ENCODE measurements at places on chromosomes 4 and X.

- no peak for DNase-seq
Observed at GRCh38 chr4:53764761-53765490, 173.6 kb upstream of the LNX1 start.

GRCh38 chr4:71113294-71113693 lies 119.8 kb downstream of the DCK start:
- DNase-seq: no peak

GRCh38 chr4:54863571-54864255 lies 206.0 kb downstream of the KIT start:
- no peak for DNase-seq

GRCh38 chr4:183858011-183858615 lies 47.0 kb upstream of the STOX2 start:
- DNase-seq: no peak

GRCh38 chr4:54800831-54801530 lies 143.2 kb downstream of the KIT start:
- no peak for DNase-seq

- DNase-seq: no peak
Observed at GRCh38 chrX:136754651-136755050, 26.1 kb downstream of the ARHGEF6 start.

DNA sequence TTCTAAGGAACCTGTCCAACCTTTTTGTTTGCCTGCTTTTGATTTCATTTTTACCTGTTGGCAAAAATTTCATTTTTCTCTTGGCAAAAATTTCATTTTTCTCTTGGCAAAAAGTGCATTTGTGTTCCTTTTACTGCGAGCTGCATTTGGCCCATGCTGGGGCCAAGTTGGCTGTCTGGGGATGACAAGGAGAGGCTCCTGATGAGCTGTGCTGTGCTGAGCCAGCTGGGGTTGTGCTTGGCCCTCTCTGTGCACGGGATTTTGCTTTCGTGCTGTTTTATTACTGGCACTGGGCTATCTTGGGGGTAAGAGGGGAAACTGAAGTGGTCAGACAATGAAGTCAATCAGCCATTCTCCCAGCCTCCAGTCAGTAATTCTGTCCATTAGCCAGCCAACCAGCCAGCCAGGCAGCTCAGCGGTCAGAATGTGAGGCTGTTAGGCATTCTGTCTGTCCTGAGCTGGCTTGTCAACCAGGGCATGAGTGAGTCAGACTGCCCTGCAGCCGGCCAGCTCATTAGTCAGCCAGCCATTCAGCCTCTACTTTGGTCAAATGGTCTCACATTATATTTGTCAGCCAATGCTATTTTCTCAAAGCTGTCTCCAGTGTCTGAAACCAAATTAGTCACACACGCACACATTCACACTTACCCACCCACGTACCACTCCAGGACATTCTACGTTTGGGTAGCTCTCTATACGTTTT lies 56.9 kb upstream of the PRPS1 start:
- peak; percentile 86 for DNase-seq

- no peak for DNase-seq
Observed at GRCh38 chr4:122728856-122729255, 3.6 kb upstream of the BBS12 start.

- no peak for DNase-seq
Observed at GRCh38 chrX:132750331-132751062, 207.9 kb downstream of the HS6ST2 start.

- peak; percentile 13 for DNase-seq
Observed at GRCh38 chr4:4502694-4503311, 39.0 kb downstream of the STX18 start.

DNA sequence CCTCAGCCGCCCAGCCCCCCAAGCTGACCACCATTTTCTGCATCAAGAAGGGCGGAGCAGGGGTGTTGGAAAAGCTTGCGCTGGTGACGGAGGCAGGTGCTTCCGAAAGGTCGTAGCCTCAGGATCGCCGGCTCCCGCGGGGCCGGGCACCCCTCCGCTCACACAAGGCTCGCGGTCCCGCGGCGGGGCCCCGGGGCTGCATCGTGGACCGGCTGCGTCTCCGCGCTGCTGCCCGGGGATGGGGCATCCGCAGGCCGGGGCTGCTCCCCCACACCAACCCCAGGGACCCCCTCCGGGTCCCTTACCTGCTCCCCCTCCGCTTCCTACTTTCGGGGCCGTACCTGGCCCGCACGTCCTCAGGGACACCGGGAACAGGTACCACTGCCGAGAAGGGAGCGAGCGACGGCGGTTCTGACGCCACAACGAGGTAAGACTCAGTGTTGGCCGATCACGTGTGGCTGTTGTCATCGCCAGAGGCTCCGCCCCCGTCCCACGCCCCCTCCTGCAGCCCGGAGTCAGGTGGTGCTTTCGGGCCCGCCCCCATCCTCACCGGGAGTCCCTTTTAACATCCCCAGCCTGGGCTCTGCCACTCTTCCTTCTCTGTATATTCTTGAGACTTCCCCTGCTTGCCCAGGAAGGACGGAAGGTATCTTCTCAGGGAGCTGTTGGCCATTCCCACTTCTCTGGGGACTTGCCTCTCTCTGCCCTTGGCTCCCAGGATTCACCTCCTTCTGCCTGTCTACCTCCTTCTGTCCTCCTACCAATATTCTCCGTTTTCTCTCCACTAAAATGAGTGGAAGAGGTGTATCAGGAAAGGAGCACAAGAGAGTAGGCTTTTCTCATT lies at the start of gene BEX2:
TSS of gene BEX2 (minus strand) at position 436 of the 844 bp plus-strand sequence. CDS start 1,014 bp downstream, outside the sequence.
- peak; percentile 81 for DNase-seq

- DNase-seq: no peak
Observed at GRCh38 chrX:68717196-68717595, 69.7 kb downstream of the STARD8 start.

DNA sequence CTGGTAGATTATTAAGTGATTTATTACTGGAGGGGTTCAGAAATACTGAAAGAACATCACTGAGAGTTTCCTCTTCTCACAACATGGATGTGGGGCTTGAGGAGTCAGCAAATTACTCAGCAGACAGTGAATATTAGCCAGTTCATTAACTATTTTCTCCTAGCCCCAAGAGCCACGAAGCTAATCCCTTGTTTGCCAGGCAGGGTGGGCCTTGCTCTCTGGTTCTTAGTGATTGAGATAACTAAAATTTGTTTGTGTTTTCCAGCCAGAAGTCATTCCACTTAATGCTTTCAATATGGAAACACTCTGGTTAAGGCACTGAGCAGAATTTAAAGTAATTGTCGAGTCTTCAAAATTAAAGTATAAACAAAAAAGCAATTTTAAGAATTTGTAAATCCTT lies 40.1 kb upstream of the PASD1 start:
- no peak for DNase-seq

- DNase-seq: no peak
Observed at GRCh38 chr4:3412257-3413020, 29.3 kb upstream of the HGFAC start.

GRCh38 chr4:95285797-95286196 lies 263.0 kb downstream of the UNC5C start:
- no peak for DNase-seq

- no peak for DNase-seq
Observed at GRCh38 chr4:73533515-73534422, 52.2 kb downstream of the AFM start.

GRCh38 chr4:165385126-165385525 lies 6.3 kb downstream of the CPE start:
- no peak for DNase-seq

- no peak for DNase-seq
Observed at GRCh38 chr4:48212165-48212564, 57.5 kb downstream of the TEC start.

- no peak for DNase-seq
Observed at GRCh38 chrX:56569378-56570057, 6.1 kb downstream of the UBQLN2 start.

GRCh38 chr4:124212815-124213630 lies 499.5 kb downstream of the ANKRD50 start:
- DNase-seq: no peak

DNA sequence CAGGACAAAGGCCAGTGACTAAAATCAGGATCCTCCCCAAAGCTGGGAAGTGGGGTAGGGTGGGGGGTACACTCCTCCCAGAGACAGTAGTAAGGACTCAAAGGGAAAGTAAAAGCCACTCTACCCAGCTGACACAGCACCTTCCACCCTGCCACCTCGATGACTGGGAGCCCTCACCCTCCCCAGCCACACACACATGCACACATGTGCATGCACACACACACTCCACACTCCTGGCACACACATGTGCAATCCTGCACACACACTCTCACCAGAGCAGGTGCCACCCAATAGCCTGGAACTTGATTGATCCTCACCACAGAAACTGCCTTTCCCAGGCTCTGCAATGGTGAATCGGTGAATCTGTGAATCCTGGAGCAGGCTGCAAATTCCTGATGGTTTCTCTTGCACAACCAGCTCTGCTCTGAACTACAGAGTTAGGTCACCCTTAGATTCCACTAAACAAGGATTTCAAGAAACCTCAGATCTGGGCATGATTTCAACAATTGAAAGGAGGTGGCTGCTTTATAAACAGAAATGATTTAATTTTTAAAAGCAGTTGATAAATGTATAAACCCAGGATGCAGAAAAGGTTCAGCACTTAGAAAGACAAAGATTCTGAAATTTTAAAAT lies 21.5 kb downstream of the AMOT start:
- DNase-seq: no peak

DNA sequence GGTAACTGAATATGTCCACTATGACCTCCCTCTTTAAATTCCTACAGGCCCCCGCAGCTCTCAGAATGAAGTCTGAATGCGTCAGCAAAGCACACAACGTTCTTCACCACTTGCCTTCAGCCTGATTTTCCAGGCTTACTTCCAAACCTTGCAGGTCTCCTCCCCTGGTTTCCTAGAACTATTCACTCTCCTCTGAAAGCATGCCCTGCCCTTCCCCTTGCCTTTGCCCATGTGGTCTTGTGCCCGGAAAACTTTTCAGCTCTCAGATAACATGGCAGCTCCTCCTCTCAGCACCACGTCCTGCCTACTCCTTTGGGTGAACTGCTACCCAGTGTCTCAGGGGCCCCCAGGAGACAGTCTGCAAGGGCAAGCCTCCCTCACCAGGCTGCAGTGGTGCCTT lies 268.5 kb upstream of the LDB2 start:
- no peak for DNase-seq

DNA sequence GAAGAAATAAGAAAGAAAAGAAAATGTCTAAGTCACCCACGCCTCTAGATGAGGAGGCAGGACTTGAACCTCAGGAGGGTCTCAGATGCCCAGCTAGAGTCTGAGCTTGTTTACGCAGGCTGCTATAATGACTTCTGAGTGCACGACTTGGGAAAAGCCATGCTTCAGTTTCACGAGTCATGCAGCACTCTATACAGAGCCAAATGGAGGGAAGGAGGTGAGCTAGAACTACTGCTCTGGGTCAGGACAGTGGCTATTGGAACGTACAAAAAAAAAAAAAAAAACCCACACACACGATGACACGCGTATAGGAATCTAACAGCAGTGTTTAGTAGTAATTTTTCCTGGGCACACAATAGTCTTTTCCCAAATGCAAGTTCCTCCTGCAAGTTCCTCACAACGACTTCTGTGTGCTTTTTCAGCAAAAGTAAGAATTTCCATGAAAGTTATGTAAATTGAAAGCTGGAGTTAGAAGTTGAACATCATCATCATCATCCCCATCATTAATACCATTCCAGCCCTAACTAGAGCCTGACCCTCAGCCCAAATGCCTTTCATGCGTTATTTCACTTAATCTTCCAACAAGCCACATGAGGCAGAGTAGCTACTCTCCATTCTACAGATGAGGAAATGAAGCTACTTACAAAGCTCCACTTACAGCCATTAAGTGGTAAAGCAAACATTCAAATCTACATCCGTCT lies 36.6 kb downstream of the IRF2 start:
- no peak for DNase-seq

DNA sequence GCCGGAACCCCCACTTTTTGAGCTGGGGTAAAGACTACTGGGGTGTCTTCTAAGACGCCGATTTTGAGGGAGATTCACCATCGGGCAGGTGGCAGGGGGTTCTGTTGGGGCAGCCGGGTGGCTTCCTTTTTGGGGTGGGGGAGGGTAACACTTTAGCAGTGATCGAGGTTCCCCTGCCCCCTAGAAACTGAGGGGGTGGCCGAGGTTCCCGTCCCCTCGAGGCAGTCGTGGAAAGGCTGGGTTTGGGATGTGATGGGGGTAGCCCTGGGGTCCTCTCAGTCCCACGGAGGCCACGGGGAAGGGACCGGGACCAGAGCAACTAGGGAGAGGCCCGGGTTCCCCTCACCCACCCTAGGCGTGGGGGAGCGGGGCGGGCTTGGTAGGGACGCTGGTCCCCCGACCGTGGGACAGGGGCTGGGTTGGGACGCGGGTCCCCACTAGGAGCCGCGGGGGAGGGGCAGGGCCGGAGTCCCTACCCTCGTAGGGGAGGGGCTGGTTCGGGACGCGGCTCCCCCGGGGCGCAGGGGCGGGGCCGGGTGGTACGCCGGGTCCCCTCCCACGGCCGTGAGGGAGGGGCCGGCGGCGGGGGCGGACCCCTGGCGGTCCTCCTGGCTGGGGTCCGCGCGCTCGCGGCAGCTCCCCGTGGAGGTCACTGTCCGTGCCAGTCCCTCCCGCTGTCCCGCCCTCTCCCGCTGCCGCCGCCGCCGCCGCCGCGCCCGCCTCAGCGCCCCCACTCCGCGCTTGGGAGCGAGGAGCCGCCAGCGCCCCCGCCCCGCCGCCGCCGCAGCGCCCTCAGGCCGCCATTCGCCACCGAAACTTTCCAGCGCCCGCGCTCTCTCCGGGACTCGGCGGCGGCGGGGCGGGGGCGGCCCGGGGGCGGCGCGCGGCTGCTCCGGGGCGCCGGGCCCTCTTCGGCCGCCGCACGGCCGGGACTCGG lies at the start of gene TBL1X:
TSS of gene TBL1X (plus strand) at position 624 of the 937 bp plus-strand sequence. CDS start 188,529 bp downstream, outside the sequence.
- DNase-seq: peak; percentile 44

- no peak for DNase-seq
Observed at GRCh38 chrX:132821974-132822633, 136.3 kb downstream of the HS6ST2 start.

DNA sequence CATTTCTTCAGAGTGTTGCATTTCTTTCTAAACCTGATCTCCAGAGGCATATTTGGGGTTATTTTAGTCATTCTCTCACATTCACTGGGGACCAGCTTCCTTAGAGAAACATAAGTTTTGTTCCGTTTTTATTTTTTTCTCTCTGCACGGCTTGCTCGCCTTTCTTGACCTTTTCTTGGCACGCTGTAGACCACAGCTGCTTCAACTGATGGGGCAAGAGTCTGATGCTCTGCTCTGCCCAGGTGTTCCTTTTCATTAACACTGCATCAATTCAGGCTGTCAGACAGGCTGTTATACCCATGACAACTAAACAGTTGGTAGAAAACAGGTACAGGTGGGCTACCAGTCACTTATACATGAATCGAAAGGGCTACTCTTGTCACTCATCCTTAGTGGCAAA lies 682.2 kb upstream of the DIAPH2 start:
- no peak for DNase-seq

- peak; percentile 76 for DNase-seq
Observed at GRCh38 chr4:1410491-1411325, 4.5 kb upstream of the NKX1-1 start.

- DNase-seq: no peak
Observed at GRCh38 chr4:130419211-130419975, 1323.4 kb downstream of the C4orf33 start.

DNA sequence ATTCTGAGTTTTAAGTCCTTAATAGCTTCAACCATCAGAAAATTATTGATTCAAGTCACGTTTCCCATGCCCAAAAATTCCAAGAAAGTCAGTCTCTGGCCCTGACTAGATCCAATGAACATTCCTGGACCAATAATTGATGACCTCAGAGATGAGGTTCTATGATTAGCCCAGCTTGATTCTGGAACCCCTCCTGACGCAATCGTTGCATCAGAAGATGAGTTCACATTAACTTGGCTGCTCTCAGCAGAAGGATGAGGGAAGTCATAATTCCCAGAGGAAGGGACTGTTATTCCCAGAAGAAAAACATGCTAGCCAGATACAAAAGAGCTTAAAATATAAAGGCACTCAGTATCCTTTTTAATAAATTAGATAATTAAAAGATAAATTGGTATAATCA lies 34.3 kb upstream of the CPEB2 start:
- DNase-seq: no peak

- DNase-seq: no peak
Observed at GRCh38 chr4:182683661-182684060, 233.5 kb downstream of the DCTD start.
